Stimulated activated CD4-positive, alpha-beta T cell treated with anti-CD3 and anti-CD28 coated beads, Interleukin-4, amount 100 ng/mL, for 24 hours (primary cell): ENCODE measurements at places on chromosomes 2 and 18.

DNA sequence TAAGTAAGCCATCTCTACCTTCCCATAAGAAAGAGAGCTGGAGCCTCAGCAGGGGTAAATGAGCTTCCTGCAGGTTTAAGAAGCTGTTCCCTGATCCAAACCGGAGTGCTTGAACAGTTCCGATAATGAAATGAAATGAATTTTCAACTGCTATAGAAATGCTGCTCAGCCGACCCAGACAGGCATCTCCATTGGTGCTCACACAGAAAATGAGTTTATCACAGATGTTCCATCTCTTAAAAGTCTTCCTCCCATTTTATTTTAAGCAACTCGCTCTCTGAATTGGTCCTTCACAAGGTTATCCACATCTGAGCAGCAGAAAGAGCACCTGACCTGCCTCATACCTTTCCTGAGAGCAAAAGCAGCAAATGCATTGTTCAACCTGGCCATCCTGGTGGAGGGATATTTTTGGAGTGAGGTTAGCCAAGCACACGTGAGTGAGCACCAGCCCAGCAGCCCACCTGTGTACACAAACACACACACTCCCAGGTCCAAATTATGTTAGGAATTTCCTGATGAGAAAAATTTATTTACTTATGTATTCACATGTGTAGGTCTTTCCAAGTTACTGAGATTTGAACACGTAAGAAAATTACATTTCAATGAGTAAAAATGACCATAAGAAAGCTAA is 42.2 kb upstream of the CCDC68 start:
- DNase-seq = no peak

DNA sequence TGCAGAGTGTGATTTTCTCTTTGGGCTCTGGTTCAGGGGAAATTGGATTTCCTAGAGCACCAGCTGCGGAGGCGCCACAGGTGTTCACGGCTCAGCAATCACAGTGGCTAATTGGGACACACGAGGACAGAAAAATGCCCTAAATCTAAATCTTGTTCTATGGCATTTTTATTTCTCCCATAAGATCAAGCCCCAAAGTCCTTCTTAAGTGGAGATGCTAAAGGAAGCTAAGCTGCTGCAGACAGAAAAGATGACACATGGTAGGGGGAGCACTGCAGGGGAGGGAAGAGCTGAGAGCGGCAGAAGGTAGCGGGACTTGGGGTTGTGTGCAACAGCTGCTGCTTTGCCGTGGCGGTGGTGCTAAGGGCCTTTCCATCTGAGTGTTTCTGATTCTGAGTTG is 280.6 kb downstream of the MYT1L start:
- DNase-seq = no peak

DNA sequence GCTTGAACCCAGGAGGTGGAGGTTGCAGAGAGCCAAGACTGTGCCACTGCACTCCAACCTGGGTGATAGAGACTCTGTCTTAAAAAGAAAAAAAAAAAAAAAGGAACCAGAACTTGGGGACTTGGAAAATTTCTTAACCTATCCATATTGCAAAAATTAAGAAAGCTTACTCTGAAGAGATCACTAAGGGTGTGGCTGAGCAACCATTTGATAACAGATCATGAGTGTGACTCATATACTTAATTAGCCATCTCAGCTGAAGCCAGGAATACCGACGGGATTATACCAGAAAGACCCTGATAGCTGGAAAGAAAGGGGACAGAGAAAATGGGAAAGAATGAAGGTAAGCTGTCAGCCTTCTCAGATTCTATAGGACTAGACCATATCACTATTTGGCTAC is 7.1 kb upstream of the ADD2 start:
- DNase-seq = no peak

DNA sequence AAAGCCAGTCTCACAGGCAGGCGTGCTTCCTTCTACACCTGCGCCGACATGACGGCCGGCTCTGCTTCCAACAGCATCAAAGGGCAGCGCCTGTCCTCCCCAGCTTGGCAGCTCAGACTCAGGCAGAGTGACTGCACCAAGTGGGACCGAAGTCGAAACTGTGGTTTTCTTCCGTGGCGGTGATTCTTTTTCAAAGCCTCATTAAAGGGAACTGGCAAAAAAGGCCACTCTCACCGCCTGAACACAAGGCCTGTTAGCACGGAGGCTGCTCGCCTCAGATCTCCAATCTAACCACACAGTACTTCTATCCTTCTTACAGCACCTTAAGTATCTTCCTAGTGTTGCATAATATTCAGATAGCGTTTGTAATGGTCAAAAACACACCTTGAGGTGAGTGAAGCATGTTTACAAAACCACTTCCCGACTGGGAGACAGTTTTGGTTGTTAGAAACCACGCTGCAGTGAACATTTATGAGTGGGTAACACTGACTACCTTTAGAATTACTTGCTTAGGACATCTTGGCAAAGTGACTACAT is 236.4 kb downstream of the HDAC4 start:
- peak; percentile 13 for DNase-seq

GRCh38 chr2:191049728-191050639 is 36.0 kb upstream of the STAT1 start:
- DNase-seq = no peak
